ENCODE measurements at places on chromosomes 1 and 21. TPM values are rescaled to one million over a fixed set of nuclear protein-coding genes. Genes with fewer than 3 reads are reported as not detected.

- DNase-seq = no peak
Measured at GRCh38 chr1:195604287-195604686, 1004.0 kb downstream of the KCNT2 start.

DNA sequence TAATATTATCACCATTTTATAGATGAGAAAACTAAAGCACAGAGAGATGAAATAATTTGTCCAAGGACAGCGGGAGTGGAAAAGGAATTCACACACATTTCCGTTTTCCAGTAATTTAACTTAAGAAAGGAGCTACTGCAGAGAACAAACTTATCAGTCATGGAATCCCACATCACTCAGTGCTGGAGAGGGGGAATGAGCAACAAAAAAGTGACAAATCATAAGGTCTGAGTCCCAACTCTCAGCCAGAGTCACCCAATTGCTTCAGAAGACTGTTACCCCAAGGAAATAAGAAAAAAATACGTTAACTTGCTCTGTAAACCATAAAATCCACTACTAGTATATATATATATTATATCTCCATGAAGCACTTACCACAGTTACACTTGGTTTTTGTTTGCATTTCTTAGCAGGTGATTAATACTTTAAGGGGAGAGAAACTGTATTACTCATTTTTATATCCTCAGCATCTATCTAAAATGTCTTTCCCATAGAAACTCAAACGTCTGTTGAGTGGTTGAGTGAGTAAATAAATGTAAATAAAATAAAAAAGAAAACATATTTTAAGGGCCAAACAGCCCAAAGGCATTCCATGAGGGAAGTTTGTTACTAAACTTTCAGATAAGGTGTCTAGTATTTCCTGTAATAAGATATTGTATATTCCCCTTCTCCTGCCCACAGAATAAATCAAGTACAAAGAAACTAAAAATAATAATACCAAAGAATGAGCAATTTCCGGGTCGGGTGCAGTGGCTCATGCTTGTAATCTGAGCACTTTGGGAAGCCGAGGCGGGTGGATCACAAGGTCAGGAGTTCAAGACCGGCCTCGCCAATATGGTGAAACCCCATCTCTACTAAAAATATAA, 76.8 kb downstream of the SLC45A1 start:
- no peak for DNase-seq

DNA sequence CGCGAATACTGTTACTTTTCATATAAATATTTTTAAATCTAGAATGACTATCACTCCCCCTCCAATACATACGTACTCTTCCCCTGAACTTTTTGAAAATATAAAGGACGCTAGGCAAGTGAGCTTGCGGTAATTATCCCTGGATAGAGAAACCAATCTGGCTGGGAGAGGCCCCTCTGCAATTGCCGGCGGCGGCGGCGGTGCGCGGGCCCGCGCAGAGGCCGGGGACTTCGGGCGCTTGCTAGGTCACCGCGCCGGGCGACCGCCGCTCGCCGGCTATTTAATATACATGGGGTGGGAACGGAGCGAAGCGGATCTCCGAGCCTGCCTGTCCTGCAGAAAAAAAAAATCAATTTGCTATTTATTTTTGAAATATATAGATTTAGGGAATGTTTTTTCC, 416.3 kb upstream of the ESRRG start:
- no peak for DNase-seq

DNA sequence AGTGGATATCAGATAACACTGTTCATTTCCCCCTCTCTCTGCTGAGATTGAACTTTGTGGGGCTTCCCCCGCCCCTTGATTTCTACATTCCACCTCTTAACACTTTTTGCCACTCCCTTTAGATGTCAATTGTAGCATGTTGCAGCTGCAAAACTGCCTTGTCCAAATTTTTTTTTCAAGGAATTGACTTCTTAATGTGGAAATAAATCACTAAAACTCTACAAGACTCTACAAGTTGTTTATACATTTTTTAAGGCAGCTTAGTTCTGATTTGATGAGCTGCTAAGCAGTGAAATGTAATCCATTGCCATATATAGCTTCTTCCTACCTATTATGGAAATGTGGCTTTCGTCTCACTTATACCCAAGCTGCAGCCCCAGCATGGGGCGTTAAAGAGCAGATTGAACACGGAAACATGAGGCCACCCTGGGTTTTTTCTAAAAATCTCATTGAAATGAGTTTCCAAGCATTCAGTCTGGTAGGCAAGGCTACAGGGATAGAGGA, 132.2 kb downstream of the SYT2 start:
- DNase-seq = no peak

DNA sequence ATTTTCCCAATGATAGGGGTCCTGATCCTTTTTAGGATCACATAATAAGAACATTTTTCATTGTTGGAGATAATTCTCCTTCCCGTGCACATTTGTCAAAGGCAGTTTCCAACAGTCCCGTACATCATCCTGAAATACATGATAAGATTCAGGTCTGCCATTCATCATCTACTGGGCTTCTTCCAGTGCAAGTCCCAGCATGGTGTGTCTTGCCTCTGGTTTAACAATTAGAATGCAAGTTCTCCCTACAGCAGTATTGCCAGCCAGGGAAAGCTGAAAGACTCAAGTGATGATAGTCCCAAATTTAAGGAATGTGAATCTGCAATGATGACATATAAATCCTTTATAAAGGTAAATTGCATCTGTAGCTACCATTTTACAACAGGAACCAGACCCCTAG, 146.2 kb downstream of the DAB1 start:
- DNase-seq = no peak

- no peak for DNase-seq
Measured at GRCh38 chr21:15703932-15704331, 25.9 kb upstream of the USP25 start.

DNA sequence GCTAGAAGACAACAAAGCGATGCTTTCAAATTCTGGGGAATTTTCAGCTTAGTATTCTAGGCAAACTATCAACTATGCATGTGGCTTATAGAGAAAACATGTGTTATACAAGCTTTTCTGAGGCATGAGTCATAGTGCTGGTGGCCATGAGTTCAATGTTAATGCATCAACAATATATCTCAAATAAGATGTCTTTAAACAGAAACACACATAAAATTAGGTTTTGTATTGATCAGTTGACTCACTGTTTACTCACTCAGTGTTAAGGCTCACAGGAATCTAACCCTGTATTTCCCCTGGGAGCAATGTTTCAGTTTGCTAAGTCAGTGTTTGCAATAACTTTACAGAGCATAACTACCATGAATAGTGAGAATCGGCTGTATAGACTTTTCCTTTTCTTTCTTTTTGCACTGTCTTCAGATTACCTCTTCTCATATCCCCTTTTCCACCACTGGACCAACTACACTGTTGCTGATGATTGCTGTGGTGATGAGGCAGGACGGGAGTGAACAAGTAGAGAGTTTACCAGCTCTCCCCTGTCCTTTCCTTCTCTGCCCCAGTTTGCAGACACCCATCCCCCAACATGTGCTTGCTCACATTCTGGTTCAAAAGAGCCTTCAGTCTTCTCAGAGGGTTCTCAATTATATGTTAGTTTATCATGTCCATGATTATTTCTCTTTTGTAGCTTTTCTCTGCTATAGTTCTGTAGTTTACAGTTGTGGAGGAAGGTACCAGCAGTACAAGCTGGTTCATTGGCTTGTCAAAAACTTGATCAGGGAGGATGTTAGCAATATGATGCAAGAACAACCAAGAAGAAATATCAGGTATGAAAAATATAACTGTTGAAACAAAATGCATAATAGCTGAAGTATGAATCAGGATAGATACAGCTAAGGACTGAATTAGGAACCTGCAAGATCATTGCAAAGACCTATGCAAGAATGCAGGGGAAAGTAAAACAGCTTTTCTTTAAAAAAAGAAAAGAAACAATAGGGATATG, 23.9 kb downstream of the CD2 start:
- no peak for DNase-seq

DNA sequence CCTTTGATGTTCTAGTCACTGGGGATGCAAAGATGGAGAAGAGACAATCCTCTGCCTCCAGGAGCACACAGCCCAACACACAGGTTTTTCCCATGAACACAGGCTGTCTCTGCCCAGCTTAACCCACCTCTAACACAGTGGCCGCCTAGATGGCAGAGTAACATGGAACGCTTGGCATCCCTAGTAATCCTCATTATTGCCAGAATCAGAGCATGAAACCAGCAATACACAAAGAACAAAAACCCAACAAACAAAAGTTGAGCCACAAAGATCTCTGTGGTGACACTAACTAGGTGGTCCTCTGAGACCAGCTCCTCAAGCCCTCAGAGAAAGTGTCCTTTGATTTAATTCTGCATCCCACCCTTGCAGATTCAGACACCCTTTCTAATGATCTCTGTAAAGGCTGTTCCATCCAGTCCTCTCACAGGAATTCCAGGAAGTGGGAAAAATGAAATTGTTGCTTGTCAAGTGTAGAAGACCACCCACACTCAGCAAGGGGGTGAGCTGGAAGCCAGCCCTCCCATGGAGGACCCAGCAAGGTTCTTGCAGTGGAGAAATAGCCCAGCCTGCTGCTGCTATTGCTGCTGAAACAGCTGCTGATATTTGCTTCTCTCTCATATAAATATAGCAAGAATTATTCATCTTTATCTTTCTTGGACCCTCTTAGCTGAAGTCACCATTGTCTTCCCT, 7.4 kb upstream of the ATP2B4 start:
- no peak for DNase-seq

DNA sequence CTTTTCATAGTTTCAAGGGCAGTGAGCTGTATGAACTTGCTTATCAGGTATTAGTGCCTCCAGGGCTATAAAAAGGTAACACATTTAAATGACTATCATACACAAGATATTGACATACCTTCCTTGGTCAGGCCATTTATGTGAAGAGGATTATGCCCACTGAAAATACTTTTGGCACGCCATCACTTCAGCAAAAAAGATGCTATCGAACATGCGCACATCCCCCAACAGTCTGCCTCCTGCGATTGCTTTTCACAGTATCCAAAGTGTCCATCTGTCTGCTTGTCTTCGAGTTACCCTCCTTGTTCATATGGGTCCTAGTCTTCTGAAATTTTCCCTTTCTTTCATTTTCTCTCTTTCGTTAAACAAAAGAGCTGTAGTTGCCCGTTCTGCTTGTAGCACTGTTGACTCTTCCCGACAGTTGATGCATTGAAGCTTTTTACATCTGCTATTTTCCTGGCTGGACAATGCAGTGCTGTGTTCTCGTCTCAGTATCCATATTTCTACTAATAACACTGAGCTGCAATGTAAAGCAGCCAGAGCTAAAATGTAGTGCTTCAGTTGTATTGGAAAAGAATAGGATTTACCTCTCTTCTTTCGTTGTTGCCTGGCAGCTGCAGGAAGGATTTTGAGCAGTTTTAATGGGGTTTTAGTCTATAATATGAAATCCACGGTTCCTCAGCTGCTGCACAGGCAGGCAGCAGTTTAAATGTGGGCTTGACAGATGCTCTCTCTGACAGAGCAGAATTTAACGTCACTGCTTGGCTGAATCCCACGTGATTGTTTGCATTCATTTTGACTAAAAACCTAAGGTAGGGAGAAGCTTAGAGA, at the start of gene B3GALT2:
TSS of gene B3GALT2 (minus strand) at position 713 of the 831 bp plus-strand sequence. CDS start 5,051 bp downstream, outside the sequence.
- no peak for DNase-seq

GRCh38 chr1:173426057-173426456, 51.1 kb upstream of the PRDX6 start:
- DNase-seq = no peak

GRCh38 chr1:31984419-31985347, 29.0 kb upstream of the KHDRBS1 start:
- DNase-seq = no peak

- no peak for DNase-seq
Measured at GRCh38 chr1:221794079-221794670, 52.3 kb upstream of the DUSP10 start.

DNA sequence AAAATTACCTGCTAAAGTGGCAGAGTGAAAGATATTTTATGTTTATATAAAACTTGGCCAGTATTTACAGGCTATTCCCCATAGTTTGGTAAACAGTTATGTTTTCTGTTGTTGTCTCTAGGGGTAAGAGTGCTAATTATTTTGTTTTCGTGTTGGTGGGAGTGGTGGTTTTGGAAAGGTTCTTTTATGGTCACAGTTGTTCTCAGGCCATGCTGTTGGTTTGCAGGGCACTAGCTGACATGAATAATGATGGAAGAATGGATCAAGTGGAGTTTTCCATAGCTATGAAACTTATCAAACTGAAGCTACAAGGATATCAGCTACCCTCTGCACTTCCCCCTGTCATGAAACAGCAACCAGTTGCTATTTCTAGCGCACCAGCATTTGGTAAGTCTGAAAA, 92.5 kb downstream of the ITSN1 start:
- DNase-seq = no peak

- DNase-seq = no peak
Measured at GRCh38 chr1:107875689-107876088, 89.3 kb downstream of the VAV3 start.

DNA sequence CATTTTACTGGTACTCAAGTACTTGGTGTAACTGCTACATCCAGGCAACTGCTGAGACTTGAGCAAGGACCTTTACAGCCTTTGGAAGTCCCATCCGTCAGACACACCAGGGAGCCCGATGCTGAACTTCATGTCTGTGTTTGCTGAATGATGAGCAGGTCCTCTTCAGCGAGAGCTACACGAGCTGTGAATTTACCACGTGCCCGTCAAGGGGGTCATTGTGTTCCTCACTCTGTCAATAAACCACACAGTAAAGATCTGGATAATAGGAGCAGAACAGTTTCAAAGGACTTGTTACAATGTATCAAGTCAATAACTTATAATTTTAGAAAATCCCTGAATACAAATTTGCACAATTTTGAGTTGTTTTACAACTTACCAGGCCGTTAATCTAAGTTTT, 427.2 kb downstream of the KIF26B start:
- no peak for DNase-seq

Gene PRR9
- not detected for total RNA-seq

Gene HSD11B1
- total RNA-seq = 0.75 TPM

Gene TIAM1
- total RNA-seq = 43.7 TPM
